ENCODE measurements at places on chromosomes 11 and 22.

- no peak for DNase-seq
Observed at GRCh38 chr11:13288375-13289029, 10.9 kb downstream of the BMAL1 start.

- DNase-seq = no peak
Observed at GRCh38 chr11:135046556-135046955, 634.5 kb upstream of the B3GAT1 start.

DNA sequence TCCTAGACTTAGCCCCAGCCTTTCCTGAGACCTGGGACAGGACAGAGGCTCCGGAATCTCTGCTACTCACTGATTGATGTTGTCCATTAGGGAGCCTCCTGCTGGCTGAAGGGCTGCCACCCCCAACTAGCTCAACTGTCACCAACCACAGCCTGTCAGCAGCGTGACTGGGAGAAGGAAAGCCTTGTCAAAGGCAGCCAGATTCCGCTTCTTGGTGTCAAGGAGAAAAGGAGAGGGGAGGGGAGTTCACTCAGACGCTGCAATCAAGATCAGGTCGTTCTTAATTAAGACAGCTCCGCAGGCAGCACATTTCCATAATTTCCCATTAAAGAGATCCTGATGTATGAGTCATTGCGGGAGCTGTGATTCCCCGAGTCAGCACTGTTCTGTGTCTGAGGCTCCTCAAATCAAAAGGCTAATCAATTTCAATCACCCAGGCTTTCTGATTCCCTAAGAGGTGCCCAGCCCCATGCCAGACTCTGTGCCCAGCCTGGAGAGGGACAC, 152.8 kb upstream of the ZBED5 start:
- peak; percentile 48 for DNase-seq

GRCh38 chr11:82176365-82176764, 557.3 kb downstream of the FAM181B start:
- no peak for DNase-seq

GRCh38 chr11:114036147-114036811, 23.2 kb upstream of the ZBTB16 start:
- peak; percentile 58 for DNase-seq

- no peak for DNase-seq
Observed at GRCh38 chr11:7610393-7610792, 62.9 kb downstream of the CYB5R2 start.

DNA sequence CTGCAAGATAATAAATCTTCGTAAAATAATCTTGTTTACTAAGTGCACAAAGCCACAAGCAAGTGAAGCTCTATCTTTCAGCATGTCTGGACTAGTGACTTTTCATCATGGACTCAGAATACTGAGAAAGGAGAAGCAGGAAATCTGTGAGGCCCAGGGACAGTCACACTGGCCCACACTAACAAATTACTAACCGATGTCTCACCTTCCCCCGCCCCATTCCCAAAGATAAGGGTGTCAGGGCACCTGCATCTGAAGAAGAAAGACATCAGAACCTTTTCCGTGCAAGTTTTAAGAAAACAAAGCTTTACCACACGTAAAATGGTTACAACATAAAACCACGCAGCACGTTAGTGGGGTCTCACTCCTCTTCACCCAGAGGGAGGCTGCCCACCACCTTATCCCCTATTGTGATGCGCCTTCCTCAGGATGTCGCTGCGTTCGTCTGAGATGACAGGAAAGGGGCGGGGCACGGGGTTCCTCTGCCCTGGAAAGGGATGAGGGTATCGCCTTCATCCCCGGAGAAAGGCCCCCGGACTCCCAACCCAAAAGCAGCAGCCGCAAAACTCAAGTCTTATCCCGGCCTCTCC, 616 bp downstream of the BTBD10 start:
- peak; percentile 49 for DNase-seq

- DNase-seq = no peak
Observed at GRCh38 chr11:30344085-30344484, 21.2 kb downstream of the ARL14EP start.

DNA sequence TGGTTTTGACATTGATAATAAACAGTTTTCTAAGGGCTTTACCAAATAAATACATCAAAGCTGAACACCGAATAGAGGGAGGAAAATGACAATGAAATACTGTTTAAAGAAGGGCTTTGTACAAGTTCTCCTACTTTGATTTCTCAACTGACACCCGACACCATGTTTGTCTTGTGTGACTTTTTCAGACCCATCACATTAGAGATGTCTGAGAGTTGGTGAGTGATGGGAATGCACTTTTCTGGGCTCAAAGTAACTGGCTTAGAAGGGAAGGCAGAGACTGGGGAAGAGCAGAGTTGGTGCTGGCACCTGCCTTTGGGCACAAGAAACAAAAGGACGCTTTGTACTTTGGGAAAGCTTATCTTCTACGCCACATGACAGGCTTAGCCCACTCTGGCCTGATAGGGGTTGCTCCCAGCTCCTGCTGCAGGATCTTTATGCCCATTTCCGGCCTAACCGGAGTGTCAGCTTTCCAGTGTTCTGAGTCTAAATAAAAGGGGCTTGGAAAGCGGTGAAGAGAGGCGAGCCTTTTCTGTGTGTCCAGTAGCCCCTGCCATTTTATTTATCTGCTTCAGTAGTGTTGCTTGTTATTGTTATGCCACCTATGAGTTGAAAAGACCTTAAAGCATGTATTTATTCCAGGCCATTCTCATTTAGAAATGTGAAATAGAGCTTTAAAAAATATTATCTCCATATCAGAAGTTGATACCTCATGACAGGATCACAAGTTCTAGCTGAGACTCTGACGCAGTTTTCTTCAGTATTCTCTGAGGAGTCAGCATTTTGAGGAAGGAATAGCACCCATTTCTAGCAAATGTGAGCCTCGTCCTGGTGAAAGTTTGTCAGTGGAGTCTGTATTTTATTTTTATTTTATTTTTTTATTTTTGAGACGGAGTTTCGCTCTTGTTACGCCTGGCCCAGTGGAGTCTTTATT, 24.2 kb downstream of the KREMEN1 start:
- no peak for DNase-seq

DNA sequence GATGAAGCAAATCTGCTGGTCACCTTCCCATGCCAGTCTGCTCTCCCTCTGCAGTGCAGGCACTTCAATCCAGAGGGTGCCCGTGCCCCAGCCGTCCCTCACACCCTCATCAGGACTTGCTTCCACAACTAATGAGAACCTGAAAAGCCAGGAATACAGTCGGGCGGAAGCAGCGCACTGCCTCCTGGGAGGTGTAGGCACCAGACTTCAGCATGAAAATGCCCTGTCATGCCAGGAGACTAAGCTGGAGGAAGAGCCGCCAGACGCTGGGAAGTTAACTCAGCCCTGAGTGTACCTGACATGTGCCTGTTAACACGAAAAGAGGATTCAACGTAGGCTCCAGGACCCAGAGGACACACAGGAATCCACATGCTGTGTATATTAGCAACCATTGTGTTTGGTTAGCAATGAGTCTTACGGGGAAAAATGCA, 40.1 kb upstream of the FLI1 start:
- peak; percentile 56 for DNase-seq

- no peak for DNase-seq
Observed at GRCh38 chr22:50292643-50293440, 14.6 kb downstream of the PLXNB2 start.

GRCh38 chr11:73971175-73971719, 11.4 kb downstream of the UCP2 start:
- no peak for DNase-seq

DNA sequence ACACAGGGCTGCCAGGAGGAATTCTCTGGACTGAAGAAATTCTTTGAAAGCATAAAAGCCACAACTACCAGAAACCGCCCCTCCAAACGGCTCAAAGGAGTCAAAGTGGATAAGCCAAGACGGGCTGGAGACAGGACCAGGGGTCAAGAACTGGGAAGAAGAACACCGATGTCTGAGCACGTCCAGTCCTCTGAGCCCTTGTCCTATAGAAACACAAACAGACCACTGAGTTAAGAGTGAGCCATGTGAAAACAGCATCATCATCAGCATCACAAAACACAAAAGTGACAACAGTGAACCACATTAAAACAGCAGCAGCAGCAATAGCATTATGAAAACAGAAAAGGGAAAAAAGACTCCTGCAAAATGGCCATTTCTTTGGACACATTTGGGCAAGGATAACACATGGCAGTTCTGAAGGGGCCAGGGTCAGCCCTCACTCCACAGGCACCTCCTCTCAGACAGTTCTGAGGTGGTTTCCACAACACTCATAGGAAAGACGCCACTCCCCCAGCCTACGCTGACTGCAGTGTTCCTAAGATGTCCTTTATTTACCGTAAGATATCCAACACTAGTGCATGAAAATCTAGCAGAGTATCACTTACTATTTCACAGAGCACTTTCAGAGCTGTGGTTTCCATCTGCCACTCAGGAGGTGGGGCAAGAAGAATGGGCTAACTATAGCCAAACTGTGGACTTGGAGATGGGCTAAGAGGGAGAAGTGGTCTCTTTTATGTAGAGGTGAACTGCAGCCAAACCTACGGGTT, 28.6 kb upstream of the YPEL1 start:
- no peak for DNase-seq

- DNase-seq = no peak
Observed at GRCh38 chr11:1586699-1587098, 1.6 kb upstream of the KRTAP5-1 start.

DNA sequence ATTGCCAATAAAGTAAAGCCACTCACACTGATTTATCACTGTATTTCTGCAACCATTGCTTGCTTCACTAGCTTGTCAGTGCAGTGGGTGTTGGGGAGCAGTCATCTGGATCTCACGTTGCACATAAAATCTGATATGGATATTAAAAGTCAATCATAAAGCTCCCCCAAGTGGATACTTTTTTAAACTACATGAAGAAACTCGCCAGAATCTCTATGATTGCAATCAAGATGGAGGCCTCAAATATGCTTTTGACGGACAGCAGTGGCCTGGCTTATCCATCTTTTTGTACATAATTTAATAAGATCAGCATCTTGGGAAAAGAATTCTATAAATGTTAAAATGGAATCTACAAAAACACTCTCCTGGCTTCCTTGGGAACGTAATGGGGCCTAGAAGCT, 137.7 kb downstream of the WT1 start:
- DNase-seq = peak; percentile 27

GRCh38 chr22:41377846-41378245, 3.9 kb upstream of the TEF start:
- peak; percentile 4 for DNase-seq

- no peak for DNase-seq
Observed at GRCh38 chr11:110329445-110329844, 33.0 kb upstream of the RDX start.

GRCh38 chr22:25069758-25070481, 117.4 kb downstream of the KIAA1671 start:
- no peak for DNase-seq

- no peak for DNase-seq
Observed at GRCh38 chr11:44108260-44108659, 12.8 kb downstream of the EXT2 start.

GRCh38 chr11:69697469-69697843, 6.4 kb downstream of the FGF19 start:
- no peak for DNase-seq

DNA sequence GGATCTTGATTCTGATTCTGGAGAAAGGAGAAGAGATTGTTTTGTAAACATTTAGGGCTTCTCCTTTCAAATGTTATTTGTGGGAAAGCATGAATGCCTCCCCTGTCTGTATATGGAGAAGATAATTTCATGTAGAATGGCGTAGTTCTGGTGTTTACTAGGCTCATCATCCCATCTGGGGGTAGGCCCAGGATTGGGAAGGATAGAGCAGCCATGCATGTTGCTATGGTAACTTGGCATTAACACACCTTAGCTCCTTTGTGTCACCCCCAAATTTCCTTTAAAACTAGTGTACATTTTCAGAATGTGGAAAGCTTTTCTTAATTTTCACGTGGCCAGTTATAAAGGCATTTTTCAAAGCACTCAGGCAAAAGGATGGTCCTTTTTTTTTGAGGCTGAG, 57.5 kb upstream of the EED start:
- no peak for DNase-seq

DNA sequence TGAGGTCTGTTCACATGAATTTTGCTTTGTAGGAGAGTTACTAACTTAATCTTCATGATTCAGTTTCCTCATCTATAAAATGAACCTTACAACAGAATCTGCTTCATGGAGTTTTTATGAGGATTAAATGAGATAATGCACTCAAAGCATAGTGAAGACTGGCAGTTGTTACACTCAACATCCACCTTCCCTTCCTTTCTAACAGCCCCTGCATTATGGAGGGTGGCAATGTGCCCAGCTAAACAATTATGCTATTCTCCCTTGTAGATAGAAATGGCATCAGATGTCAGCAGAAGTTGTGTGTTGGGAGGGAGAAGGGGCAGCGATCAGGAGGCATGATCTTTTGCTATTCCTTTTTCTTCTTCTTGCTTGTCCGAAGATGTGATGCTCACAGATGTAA, 6.5 kb downstream of the POU2AF1 start:
- no peak for DNase-seq

DNA sequence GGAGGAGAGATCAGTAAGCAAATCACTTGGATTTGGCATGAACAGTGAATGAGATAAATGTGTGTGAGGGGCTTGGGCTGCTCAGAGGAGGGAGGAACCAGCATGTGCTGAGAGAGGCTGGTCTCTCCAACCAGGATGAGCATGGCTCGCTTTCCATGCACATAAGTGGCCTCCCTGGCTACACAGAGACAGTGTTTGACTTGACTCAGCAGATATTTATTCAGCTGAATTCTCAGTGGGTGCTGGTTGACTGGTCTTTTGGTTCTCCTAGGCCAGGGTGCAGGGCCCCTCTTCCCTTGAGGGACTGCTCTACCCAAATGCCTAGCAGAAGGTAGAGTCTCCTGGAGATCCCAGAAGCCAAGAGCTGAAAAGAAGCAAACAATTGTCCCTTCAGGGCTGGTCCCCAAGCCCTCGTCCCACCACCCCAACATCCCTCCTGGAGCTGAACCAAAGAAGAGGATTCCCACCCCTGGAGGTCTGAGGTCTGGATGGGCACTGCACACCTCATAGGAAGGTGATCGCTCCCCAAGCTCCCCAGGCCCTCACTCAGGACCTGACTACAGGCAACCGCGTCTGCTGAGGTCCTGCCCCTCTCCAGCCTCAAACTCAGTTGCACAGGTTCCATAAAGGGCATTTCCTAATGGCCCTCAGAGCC, 3.3 kb upstream of the TRIM29 start:
- DNase-seq = no peak

DNA sequence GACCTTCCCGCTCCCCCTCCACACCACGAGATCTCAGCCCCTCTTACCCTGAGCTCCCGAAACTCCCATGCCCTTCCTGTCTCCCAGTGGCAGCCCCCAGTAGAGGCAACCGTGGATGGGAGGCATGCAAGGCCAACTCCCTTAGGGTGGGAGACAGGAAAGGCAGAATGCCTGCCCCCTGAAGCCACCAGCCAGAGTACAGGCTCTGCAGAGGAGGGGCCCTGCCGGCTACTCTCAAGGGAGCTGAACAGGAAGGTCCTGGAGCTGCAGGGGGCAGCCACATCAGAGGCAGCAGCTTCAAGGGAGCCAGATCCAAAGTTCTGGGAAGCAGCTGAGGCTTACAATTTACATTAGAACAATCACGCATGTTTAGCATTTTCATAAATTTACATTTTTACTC, 38.3 kb downstream of the PDE2A start:
- DNase-seq = no peak
